Memory B cell (primary cell): ENCODE measurements at places on chromosomes 13 and 19.
A peak's percentile ranks its signal among the peaks of the same experiment; 100 is the strongest.

- peak; percentile 41 for DNase-seq
Observed at GRCh38 chr19:8017808-8018207, 12.4 kb upstream of the ELAVL1 start.

- no peak for DNase-seq
Observed at GRCh38 chr13:83831796-83832195, 50.5 kb downstream of the SLITRK1 start.

DNA sequence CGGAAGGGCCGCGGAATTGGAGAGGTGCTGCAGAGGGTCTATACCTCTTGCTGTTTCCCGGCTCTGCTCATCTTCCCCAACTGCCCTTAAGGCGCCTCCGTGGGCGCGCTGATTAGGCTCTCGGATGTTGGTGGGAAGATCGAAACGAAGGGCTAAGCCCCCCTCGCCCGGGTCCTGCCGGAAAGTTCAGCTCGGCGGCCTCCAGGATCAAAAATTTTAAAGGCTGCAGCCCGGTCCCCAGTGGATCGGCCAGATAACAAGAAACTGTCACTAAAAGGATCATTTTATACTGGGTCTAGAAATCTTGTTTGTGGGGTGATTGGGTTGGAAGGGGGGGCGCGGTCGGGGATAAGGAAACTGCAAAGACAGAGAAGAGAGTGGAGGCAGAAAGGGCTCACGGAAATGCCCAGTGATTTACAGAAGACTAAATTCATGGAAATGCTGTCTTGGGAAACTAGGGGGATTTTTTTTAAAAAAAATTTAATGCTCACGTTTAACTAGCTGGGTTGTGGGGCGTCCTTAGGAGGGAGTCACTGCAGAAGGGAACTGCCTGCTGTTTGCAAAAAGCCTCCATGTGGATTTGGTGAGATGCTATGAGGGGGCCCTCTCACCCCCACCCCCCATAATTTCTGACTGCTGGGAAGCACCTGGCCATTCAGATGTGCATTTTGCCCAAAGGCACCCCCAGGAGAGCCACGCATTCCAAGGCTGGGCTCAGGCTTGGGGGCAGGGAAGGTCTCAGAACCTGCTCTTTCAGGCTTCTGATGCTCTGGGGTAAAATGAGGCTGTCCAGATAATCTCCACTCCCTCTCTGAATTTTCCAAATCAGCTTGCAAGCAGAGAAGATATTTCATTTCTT lies 7.7 kb downstream of the CDX2 start:
- DNase-seq = no peak

- DNase-seq = no peak
Observed at GRCh38 chr13:33150126-33150525, 133.9 kb downstream of the KL start.

- no peak for DNase-seq
Observed at GRCh38 chr19:29753190-29753933, 38.3 kb upstream of the C19orf12 start.

DNA sequence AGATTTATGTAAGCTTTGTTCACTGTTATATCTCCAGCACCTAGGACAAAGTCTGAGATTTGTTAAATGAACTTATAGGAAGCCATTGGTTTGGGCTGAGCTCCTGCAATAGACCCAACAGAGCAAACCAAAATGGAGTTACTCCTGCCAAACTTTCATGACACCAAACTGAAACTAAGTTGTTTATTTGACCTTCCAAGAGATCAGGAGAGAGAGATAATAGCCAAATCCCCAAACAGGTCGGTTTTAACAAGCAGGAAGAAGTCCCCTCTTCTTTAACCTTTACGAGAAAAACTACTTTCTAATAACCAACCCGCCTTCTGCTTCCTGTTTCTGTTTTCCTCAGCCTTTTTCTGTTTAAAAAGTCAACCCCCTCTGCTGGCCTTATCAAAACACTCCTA lies 54.9 kb upstream of the ATP12A start:
- no peak for DNase-seq

- no peak for DNase-seq
Observed at GRCh38 chr13:51235186-51235585, 13.0 kb downstream of the FAM124A start.

DNA sequence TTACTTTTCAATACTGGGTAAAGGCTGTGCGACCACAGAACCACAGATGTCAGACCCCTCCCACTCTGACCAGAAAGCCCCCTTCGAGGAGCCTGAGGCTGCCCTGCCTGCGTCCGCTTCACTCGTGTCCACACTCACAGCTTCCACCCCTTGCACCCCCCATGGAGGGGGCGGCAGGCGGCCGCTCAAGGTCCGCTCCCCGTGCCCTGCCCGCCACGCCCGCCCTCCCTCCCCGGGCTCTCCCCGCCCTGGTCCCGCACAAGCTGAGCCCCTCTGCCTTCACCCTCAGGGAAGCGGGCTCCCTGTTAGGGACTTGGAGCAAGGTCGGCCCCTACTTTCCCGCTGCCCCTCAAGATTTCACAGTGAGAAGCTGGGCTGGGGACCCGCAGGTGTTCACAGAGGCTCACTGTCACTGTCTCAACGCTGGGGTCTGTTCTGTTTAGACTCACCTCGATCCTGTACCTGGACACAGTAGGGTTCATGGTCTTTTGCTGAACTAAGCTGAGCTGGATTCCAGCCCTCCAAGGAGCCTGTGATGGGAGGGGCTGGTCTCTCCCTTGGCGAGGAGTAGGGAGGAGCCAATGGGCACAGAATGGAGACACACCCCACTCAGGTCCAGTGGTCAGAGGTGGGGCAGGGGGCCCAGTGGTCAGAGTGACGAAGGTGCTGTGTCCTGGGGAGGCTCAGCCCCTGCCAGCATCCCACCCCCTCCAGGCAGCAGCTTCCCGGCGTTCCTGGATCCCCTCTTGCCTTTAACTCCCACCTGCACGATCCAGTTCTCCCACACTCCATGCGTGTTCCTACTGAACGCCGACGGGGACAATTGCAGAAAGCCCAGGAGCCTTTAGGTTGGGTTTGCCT lies 69.5 kb downstream of the SPACA7 start:
- DNase-seq = no peak

GRCh38 chr13:24237356-24237755 lies 72.0 kb upstream of the C1QTNF9 start:
- no peak for DNase-seq

DNA sequence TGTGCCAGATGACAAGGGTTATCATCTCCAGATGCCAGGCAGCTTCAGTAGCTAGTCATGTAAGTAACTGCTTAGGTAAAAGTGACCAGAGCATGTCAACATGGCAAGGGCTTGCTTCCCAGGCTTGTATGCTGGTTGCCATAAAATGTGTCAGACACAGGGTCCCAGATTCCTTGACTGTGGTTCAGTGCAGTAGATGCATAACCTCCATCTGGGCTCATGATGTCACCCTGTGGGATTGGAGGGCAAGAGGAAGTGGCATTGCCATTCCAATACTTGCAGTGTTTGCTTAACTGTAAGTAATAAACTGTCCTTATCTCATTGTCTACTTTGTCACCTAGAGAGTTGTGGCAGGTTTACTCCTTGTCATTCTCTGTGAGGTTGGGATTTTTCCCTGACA lies 226.8 kb downstream of the PCDH17 start:
- no peak for DNase-seq

DNA sequence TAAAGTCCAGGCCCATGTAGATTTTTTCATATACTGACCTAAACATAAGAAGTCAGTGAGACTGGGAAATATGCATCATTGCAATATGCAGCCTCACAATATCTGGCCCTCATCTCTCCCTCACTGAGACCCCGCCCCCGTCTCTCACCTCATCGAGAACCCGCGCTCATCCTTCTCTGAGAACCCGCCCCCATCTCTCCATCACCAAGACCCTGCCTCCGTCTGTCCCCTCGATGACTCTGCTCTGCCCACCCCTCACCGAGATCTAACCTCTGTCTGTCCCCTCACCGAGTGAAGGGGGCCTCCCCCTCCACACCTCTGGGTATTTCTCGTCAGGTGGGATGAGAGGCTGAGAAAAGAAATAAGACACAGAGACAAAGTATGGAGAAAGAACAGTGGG lies 20.5 kb upstream of the ZNF846 start:
- DNase-seq = no peak

DNA sequence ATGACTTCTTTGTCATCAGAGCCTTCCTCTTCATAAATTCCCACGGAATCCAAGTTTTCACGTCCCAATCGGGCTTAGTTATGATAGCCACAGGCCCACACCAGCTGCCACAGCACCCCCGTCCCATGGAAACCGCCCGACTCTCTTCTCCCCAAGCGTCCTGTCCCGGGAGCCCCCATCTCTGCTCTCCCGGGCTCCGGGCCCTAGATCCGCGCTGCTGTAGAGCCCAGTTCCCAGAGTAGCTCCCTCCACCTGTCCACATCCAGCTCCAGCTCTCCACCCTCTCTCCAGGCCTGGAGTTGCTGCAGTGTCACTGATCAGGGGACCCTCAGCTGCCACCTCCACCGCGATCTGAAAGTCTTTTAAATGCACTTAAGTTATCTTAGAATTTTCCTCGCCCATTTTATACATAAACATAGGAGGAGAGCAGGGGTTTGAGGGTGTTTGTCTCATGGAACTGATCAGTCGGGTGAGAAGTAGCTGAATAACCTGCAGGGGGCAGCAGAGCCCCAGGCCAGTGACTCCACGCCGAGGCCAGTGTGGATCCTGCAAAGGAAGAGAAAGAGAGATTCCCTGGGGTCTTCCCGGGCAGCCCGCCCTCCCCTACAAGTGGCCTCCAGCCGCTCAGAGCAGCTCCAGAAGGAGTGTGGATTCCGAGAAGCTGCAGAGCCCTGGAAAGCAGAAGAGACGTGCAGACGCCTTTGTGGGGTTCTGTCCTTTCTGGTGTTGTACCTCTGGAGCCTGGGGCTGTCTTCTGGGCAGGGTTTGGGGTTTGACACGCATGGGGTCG lies 1.1 kb upstream of the ZNF763 start:
- DNase-seq = peak; percentile 74

GRCh38 chr13:34364633-34365032 lies 546.7 kb downstream of the RFC3 start:
- no peak for DNase-seq

- no peak for DNase-seq
Observed at GRCh38 chr13:40026741-40027140, 371.3 kb downstream of the COG6 start.

DNA sequence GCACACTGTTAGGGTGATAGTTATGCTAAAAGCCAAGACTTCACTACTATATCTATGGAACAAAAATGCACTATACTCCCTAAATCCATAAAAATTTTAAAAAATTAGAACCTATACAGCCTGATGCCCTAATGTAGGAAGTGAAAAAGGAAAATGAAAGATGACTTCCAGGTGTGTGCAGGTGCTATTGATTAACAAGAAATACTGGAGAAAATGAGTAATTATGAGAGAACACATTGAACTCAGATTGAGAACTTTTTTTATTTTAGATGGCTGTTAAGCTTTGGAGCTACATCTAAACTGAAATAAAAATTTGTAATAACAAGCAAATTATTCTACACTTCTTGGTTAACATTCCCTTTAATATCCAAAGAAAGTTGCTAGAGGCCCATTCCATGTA lies 1015.7 kb downstream of the PCDH9 start:
- no peak for DNase-seq

GRCh38 chr13:39961036-39961435 lies 305.6 kb downstream of the COG6 start:
- no peak for DNase-seq

DNA sequence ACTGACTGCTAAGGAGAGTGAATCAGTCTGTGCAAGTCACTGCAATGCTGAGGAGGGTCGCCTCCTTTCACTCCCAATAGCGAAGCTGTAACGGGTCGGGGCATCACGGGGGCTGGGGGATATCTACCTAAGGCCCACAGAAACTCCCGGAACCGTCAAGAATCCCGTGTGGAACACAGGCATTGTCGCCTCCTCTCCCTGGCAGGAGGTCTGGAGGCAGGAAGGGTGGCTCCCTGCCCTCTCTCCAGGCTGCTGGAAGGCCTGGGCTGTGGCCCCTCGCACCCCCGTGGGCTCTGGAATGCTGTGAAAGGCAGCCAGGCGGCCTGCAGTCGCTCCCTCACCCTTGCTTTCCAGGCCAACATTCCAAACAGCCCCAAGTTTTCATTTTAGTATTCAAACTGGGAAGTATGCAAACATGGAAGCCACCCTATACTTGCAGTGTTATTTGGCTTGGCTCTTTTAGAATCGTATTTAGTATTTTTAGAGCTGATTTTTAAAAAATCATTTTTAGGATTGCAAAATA lies 109.4 kb downstream of the CRYL1 start:
- DNase-seq = no peak

- no peak for DNase-seq
Observed at GRCh38 chr13:114230117-114230516, 4.6 kb upstream of the CDC16 start.

DNA sequence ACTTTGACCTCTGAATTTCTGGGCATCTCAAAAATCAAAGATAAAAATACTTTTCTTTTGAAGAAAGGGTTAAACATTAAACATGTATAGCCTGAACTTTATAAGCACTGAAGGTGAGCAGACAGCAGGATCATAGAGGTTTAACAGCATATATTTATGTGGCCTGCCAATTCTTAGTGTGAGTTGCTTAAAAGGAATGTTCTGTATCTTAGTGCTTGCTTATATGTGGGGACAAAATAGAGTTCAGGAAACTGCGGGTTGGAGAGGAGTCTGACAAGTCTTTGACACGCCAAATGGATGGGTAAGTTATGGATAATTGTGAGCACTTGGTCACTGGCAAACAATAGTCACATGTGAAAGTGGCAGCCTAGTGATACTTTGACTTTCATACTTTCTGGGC lies 1419.4 kb upstream of the SPRY2 start:
- no peak for DNase-seq

DNA sequence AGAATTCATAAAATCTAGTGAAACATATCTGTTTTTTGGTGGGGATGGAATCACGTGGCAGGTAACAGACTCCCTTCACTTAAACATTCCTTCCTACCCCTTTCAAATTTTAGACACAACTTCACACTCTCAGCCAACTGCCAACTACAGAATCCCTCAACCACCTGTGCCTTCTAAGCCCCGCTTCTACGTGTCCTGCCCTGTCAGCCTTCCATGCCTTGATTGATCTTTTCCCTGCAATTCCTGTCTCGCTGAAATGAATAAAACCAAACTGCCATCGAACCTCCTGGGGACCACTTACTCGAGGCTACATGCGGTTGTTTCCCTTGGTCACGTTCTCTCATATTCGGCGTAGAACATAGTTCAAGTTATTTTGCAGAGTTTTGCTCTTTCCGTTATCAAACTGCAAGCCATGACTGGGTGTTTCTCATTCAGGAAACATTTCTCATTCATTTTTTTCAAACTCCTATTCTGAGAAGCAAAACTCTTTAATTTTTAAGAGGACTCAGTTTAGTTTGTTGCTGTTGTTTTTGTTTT lies 1.1 kb downstream of the ZNF625 start:
- no peak for DNase-seq

- DNase-seq = no peak
Observed at GRCh38 chr19:14300303-14300702, 80.9 kb upstream of the ADGRE5 start.
